GM12891 (cell line): ENCODE measurements at places on chromosomes 1 and 21.

- DNase-seq: no peak
Measured at GRCh38 chr21:35677298-35677841, 383.0 kb downstream of the SETD4 start.

DNA sequence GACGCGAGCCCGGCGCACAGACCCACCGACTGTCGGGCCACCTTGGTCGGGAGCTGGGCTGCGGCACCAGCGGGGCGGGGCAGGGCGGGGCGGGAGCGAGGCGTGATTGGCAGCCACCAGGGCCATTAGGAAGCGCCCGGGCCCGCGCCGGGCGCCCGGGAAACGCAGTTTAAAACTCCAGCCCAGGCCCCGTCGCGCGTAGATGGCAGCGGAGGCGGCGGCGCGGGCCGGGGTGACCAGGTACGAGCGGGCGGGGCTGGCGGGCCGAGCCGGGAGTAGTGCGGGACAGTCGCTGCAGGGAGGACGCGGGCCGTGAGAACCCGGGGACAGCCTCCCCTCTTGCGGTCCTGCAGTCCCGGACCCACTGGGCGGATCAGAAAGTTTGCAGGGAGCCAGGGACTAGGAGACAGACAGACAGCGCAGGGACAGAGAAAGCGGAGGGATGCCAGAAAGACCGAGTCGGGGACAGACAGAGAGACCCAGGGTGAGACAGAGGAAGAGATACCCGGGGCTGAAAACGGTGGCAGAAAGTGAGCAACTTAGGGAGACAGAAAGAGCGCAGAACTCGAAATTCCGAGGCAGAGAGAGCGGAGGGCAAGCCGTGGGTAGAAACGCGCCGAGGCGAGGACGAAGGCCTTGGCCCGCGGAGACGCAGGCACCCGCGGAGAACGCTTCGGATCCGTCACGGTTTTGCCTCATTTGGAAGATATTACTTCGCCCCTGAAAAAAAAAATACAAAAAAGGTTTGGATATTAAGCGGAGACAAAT lies at the start of gene DMBX1:
TSS of gene DMBX1 (plus strand) at position 199 of the 768 bp plus-strand sequence. CDS start 17,175 bp downstream, outside the sequence.
- DNase-seq: peak; percentile 67

DNA sequence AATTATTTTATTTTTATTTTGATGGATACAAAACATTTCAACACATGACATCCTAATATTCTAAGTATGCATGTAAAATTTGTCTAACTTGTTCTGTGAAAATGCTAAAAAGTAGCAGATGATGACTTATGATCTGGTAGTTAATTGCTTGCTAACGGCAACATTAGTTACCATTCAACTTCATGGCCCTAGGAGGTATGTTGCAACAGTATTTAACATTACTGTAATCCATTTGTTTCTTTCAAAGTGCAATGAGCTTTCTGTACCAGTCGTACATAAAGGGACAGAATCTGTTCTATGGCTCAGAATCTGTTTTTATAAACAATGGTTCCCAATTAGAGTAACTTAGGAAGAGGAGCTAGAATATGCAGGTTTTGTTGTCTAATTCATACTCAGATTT lies 91.5 kb upstream of the ZNHIT6 start:
- DNase-seq: no peak

- DNase-seq: no peak
Measured at GRCh38 chr1:159803956-159804689, 2.0 kb downstream of the FCRL6 start.

DNA sequence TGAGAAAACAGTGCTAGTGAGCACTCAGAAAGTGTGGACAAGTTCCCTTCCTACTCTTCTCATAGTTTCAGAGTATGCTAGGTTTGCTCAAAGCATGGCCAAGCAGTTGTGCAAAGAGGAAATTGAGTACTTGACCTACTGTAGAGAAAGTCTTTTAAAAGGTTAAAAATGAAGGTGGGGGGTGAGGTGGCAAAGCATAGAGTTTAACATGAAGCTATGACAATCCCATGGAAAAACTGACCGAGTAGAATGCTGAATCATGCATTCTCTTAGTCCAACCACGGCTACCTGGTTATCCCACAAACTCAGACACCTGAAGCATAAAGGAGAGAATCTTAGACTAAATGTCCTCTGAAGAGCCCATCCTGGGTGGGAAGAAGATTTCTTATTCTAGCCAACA lies 79.9 kb downstream of the PTPN14 start:
- DNase-seq: no peak

- peak; percentile 87 for DNase-seq
Measured at GRCh38 chr1:54121482-54122134, 31.2 kb downstream of the CDCP2 start.

- DNase-seq: no peak
Measured at GRCh38 chr21:42452401-42453223, 43.4 kb downstream of the RSPH1 start.

GRCh38 chr1:77406661-77407060 lies 124.8 kb downstream of the AK5 start:
- no peak for DNase-seq

DNA sequence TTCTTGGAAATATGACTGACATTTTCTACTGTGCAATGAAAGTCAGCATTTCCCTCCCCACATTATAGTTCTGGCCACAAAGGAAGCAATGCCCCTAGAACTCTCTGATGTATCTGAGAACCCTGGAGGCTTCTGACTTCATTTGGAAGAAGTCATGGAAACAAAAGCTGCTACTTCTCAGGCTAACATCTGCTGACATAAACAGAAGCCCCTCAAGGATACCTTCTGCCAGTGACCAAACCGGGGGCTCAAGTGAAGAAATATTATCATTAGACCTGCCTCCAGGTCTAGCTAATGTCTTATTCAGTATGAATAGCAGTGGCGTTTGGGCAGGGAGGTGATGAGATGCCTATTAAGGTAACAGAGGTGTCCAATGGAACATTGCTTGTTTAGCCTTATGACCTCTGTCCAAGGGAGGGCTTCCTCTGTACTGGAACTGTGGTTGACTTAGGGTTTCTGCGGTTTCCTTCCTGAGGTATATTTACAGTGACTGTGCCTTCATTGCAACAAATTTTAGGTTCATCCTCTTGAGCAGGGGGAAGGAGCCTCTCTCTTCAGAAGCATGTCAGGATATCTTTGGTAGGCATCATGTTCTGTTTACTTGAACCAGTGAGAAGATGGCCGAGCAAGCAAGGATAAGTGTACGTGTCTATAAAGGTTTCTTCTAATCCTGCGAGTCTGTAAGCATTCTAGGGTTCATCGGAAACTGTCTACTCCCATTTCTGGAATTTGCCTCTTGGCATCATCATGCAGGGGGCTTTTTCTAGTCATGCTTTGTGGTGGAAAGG lies 161.7 kb downstream of the PBX1 start:
- DNase-seq: no peak
